ENCODE measurements at places on chromosomes 11 and 22.

GRCh38 chr11:92962446-92962845 is 7.0 kb upstream of the MTNR1B start:
- no peak for DNase-seq

- DNase-seq = no peak
These were observed 1.5 kb downstream of the IGSF9B start for GRCh38 chr11:133955081-133955891.

GRCh38 chr22:45448431-45448830 is 34.9 kb downstream of the RIBC2 start:
- no peak for DNase-seq

GRCh38 chr11:91170711-91171110 is 947.9 kb upstream of the CHORDC1 start:
- no peak for DNase-seq
